Activated CD4-positive, alpha-beta T cell treated with anti-CD3 and anti-CD28 coated beads, Interleukin-2, amount 10 ng/mL, durations not matched to agents 7 days and 5 days (primary cell): ENCODE measurements at places on chromosomes 7 and 10. TPM values are rescaled to one million over a fixed set of nuclear protein-coding genes. Genes with fewer than 3 reads are reported as not detected.

Gene GNGT1
- total RNA-seq: not detected

Gene CFAP46
- not detected for total RNA-seq

Gene TMEM139
- 0.29 TPM for total RNA-seq

Gene FHIP2A
- total RNA-seq: 23.3 TPM

Gene PRPS1L1
- not detected for total RNA-seq

Gene FGL2
- total RNA-seq: 1.3 TPM

Gene LOXL4
- total RNA-seq: not detected

Gene KCNK18
- total RNA-seq: not detected

Gene IDI2
- total RNA-seq: not detected

Gene LRRC72
- total RNA-seq: not detected

Gene OPN4
- total RNA-seq: not detected

Gene CRYGN
- not detected for total RNA-seq

Gene EFCAB10
- not detected for total RNA-seq

Gene NPC1L1
- not detected for total RNA-seq

Gene FRMD4A
- total RNA-seq: not detected

Gene PRXL2A
- total RNA-seq: 5.4 TPM

Gene GJD4
- total RNA-seq: not detected

Gene PRTFDC1
- total RNA-seq: 0.27 TPM

Gene UTF1
- not detected for total RNA-seq

Gene ANKRD7
- total RNA-seq: not detected

Gene THSD7A
- total RNA-seq: not detected

Gene PLA2G12B
- total RNA-seq: not detected

Gene SPRN
- not detected for total RNA-seq

Gene FGF8
- total RNA-seq: not detected
